ENCODE measurements at places on chromosomes 11 and 22.
A peak's percentile ranks its signal among the peaks of the same experiment; 100 is the strongest.

- no peak for DNase-seq
Observed at GRCh38 chr22:19889951-19890350, 35.3 kb upstream of the GNB1L start.

DNA sequence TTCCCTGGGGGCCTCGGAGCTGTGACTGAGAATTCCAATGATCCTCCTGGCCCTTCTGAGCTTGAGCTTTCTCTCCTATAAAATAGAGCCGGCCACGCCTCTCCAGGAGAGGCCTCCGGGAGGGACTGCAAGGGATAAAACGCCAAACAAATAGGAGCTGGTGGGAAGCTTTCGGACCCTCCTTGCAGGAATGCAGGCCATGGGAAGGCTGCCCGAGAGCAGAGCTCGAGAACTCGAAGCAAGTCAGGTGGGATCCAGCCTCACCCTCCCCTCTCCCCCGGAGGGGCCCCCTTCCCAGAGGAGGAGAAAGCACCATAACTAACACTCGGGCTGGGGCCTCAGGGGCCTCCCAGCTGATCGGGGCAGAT is 34.6 kb downstream of the FLRT1 start:
- DNase-seq = no peak

DNA sequence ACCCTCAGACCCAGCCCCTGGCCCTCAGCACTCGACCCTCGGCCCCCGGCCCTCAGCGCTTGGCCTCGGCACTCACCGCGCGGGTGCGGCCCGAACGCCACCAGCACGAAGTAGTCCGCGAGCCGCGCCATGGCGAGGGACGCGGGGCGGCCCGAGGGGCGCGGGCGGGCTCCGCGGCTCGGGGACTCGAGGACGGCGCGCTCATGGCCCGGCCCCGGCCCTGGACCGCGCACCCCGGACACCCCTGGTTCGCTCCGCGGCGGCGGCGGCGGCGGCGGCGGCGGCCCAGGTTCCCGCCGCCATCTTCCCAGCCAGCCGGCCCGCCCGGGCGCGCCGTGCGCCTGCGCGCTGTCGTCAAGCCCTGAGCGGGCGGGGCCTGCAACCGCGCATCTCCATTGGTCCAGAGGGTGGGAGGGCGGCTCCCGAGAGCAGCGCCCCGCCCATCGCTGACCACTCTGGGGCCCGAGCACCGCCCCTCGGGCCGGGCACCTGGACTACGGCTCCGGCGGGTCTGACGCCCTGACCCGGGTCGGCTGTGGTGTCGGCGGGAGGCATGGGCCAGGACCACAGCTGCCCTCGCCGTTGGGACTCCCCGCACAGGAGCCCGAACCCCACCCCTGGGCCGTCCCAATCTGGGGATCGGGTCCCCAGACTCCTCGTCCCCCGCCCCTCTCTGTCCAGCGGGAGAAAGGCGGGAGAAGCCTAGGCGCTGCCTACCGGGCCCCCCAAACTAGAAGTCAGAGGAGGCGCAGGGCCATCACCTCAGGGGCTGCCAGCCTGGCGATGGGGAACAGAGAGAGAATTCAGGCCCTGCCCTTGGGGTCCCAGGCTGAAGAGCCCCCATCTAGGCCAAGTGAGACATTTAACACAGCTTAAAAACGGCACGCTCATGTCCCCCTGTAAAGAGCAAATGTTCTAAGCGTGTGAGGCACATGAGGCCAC is at the start of gene SBF1:
SBF1 (minus strand) TSS at position 326 of the 942 bp plus-strand sequence; CDS start at position 131, 195 bp downstream.
- DNase-seq = peak; percentile 83

- DNase-seq = no peak
Observed at GRCh38 chr11:108218912-108219783, 3.3 kb downstream of the NPAT start.

- no peak for DNase-seq
Observed at GRCh38 chr11:130727157-130728119, 188.8 kb downstream of the SNX19 start.

GRCh38 chr11:14645985-14646900 is 2.6 kb downstream of the PDE3B start:
- DNase-seq = no peak

- DNase-seq = no peak
Observed at GRCh38 chr11:47551086-47551485, 1.8 kb downstream of the CELF1 start.

GRCh38 chr11:91527380-91528030 is 697.1 kb upstream of the FAT3 start:
- no peak for DNase-seq

DNA sequence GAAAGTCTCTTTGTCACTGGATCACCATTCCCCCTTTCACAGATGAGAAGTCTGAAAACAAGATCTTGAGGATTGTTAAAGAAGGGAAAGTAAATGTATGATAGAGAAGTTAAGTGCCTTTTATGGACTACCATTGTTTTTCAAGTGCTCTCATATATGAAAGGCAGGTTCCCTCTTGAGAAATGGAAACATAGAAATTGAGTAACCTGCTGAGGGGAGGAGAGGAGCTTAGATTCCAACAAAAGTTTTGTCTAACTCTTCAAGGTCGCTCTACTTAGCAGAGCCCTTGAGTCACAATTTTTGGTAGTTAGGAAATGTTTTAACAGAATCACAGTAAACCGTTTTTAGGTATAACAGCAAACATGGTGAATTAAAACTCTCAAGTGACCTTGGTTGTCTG is 80.1 kb downstream of the SVIP start:
- DNase-seq = no peak

DNA sequence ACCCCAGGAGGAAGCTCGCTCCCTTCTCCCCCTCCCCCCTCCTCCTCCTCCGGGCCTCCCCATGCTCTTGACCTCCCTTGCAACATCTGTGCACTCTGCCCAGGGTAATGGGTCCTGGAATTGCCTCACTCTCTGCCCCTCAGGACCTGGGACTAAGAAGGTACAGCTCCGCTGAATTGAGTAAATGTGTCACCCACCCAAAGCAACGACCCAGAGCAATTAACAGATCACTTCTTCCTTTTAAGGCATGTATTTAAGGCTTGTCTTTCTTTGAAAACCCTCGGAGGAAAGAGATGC is 15.1 kb downstream of the GDPD5 start:
- DNase-seq = no peak

DNA sequence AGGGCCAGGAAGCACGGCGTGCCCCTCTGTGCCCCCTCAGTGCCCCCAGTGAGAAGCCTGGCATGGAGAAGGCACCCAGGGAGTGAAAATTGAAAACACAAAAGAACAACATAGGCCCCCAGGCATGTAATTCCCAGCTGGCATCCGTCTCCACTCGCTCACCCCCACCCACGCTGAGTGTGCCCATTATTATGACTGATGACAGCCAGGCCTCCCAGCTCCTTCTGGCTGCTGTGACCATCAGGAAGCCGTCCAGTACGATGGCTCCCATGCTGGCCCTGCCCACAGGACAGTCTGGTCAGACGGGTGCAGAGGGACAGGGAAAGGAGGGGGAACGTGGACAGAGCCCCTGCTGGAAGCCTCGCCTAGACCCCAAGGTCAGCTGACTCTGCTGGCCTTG is 30.1 kb downstream of the ELFN2 start:
- DNase-seq = no peak

DNA sequence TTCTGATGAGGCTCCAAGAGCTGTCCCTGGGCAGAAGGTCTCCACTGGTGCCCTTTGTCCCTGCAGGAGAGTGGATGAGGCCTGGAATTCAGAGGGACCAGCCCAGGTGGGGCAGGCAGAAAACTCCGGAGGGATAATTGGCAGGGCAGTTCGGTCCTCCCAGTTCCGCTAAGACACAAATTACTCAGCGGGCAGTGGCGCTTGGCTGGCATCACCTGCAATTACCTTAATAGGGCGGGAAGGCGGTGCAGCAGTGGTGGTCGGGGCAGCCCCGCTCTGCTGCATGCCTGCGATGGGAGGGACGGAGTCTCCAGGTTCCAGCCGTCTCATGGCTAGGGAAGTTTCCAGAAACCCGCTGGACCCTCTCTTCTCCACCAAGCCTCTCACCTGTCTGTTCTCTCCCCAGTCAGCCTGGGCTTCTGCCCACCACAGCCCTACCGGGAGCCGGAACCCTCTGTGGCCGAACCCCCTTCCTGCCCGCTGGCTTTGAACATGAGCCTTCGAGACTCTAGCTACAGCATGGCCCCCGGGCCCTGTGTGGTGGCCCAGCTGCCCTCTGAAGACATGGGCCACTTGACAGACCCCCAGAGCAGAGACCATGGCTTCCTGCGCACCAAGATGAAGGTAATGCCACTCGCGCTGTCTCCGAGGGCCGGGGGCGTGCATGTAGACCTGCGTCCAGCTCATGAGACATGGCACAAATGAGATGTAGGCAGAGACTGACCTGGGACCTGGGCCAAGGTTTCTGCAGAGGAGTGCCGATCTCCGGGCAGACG is 7.0 kb downstream of the OVOL1 start:
- DNase-seq = no peak

- DNase-seq = no peak
Observed at GRCh38 chr22:42912059-42912458, 55.0 kb upstream of the ARFGAP3 start.

- no peak for DNase-seq
Observed at GRCh38 chr11:68564261-68564660, 103.7 kb downstream of the PPP6R3 start.

GRCh38 chr22:49154433-49154832 is 673.2 kb downstream of the BRD1 start:
- no peak for DNase-seq

GRCh38 chr11:114082767-114083181 is 23.3 kb downstream of the ZBTB16 start:
- DNase-seq = no peak

GRCh38 chr11:104771763-104772162 is 126.5 kb downstream of the CASP12 start:
- no peak for DNase-seq

- DNase-seq = no peak
Observed at GRCh38 chr11:96013461-96014213, 89.7 kb upstream of the MTMR2 start.

DNA sequence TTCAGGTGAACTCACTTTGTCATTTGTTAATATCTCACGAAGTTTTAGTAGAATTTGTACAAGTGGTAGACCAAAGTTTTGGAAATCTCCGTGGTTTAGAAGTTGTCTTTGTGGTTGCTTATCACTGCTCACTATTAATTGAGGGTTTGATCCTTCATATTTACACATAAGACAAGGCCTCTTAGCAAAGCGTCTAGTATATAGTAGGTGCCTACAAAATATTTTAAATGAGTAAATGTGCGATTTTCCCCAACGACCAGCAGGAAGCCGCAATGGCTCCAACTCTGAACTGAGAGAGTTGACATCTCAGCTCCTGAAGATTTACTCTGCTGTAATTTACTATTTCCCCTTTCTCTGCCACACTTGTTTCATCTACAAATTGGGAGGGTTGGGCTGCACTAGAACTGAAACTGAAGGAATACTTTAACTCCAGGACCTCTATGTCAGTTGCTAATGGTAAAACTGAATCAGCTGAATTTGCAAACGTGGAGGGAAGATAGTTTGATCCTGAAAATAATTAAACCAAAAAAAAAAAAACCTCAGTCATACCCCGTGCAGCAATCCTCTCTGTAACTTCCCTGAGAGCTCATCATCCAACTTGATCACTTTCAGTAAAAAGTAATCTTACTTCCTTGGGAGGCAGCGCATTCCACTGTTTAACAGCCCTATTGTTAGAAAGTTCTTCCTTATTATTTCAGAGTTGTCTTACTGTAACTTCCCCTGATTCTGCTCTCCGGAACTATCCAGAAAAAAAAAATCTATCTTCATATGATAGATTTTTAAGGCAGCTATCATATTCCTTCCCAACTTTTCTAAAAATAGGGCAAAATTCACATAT is 1.3 kb upstream of the SBF2 start:
- DNase-seq = no peak

GRCh38 chr11:133249530-133249929 is 282.8 kb downstream of the OPCML start:
- no peak for DNase-seq

DNA sequence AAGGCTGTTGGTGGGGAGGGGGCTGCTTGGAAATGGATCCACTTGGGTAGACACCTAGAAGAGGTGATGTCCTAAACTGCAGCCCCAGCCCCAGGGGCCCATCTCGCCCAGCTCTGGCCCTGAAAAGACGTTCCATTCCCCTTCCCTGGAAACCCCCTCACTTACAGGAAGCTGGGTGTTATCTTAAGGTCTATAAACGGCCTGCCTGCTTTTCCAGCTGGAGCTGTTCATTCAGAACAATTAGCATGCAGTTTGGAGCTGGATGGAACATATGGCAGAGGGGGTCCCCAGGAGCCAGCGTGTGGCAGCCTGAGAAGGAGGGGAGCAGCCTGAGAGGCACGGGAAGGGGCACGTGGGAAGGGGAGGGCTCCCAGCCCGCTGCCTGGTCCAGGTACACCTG is 139.6 kb downstream of the PKNOX2 start:
- DNase-seq = no peak

DNA sequence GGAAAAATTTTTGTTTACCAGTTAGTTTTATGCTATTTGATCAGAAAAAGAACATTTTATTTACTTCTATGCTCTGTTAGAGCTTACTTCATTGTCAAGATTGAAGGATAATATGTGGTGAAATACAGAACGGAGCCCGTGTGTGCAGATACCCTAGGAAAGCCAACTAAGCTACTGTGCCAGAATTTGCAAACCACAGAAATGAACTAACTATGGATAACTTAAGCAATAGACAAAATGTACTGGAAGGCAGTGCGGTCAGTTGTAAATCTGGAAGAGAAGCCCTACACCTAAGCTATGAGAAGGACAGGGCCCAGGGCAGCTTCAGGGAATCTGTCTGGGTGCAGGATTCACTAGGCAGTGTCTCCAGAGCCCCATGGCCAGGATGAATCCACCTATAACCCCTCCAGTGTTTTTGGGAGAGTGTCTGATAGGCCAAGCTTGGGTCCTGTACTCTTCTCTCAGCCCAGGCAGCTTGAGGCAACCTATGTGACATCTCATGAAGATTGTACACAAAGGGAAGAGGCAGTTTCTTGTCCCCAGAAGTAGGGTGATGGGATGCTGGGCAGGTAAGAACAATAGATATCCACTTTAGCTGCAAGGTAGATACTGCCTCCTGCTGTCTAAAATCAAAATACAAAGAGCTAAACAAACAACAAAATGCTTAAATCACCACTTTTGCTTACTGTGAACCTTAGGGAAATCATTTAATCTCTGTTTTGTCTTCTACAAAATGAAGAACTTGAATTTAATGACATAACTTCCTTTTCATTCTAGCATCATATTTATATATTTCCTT is 12.1 kb downstream of the MMP7 start:
- DNase-seq = no peak

- no peak for DNase-seq
Observed at GRCh38 chr22:36595940-36596339, 67.0 kb upstream of the EIF3D start.

- DNase-seq = no peak
Observed at GRCh38 chr11:13310443-13310842, 32.9 kb downstream of the BMAL1 start.

GRCh38 chr11:123822599-123822998 is 16.4 kb upstream of the OR6M1 start:
- no peak for DNase-seq

DNA sequence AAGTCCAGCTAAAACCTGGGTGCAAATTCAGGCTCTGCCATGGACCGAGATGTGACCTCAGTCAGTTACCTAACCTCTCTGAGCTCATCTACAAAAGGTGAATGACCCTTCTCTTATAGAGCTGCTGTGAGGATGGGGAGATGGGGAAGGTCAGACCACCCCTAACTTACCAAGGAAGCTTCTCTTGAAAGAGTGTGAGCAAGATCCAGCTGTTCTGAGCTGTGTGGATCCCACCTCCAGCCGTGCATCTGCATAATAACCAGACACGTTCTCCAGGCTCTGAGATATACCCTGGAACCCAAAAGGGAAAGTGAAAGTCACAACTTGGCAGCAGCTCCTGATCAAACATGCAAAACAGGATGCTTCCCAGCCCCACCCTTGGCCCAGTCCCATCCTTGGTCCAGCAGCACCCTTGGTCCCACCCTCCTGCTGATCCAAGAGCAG is at the start of gene APOL3:
APOL3 (minus strand) TSS at position 257 of the 444 bp plus-strand sequence. CDS start 11,700 bp downstream, outside the sequence.
- peak; percentile 19 for DNase-seq

- no peak for DNase-seq
Observed at GRCh38 chr22:33562501-33562900, 357.8 kb downstream of the LARGE1 start.
